Cardiac fibroblast (primary cell): ENCODE measurements at places on chromosomes 5 and 9.
A peak's percentile ranks its signal among the peaks of the same experiment; 100 is the strongest.

- DNase-seq: peak; percentile 89
Observed at GRCh38 chr9:35729700-35730485, 2.1 kb downstream of the TLN1 start.

- peak; percentile 29 for DNase-seq
Observed at GRCh38 chr9:93670208-93671019, 94.0 kb downstream of the PHF2 start.

GRCh38 chr9:105319202-105319813, 74.9 kb downstream of the SLC44A1 start:
- no peak for DNase-seq

DNA sequence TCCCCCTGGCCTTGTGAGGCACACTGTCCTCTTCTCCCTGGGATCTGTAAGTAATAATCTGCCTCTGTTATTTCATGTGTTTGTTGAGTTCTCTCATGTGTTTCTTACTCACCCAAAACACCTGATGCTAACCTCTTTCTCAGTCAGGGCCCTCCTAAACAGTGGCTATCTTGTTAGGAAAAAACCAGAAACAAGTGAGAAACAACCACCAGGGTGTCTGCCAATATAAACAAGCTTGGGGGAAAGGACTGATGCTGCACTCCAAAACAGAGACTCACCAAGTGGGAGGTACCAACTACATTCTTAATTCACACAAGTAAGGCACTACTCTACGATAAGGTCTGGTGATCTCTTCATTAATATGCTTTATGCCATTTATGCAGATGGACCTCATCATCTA, 564.4 kb downstream of the SEMA5A start:
- DNase-seq: peak; percentile 65
